ENCODE measurements at places on chromosomes 5 and 9. TPM values are rescaled to one million over a fixed set of nuclear protein-coding genes. Genes with fewer than 3 reads are reported as not detected.
A peak's percentile ranks its signal among the peaks of the same experiment; 100 is the strongest.

GRCh38 chr9:38066914-38067858 is 1.8 kb downstream of the SHB start:
- H3K36me3 ChIP-seq: no peaks in the 10 kb centered on the region
- no peaks in the 10 kb centered on the region for H3K27me3 ChIP-seq
- peak; percentile 18 for DNase-seq
- H3K4me3 ChIP-seq: peak overlapping the region; percentile 54

DNA sequence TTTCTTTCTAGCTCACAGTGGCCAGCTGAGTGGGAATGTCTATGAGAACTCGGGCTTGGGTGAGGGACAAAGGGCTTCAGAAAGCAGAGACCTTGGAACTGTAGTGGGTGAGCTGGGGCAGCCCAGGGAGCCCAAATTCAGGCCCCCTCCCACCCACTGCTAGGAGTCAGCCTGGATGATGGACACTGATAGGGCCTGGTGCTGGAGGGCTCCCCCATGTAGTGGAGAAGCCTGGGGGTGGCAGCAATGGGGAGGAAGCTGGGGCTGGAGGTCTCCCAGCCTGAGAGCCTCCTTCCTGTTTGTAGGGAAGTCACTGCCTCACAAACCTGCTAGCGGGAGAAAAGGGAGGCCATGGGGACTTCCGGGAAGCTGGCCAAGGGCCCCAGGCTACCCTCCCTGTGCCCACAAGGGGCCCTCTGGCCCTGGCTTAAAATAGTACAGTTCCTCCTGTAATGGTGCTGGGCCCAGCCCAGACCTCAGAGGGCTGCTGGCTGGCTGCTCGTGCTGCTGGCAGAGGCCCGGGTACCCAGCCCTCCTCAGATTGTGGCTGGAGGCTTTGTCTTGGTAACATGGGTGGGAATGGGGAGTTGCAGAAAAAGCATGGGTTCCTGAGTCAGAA is 6.3 kb upstream of the NR5A1 start:
- no peaks in the 10 kb centered on the region for H3K27me3 ChIP-seq
- DNase-seq: no peak
- H3K4me1 ChIP-seq: no peaks in the 10 kb centered on the region
- no peaks in the 10 kb centered on the region for H3K36me3 ChIP-seq

DNA sequence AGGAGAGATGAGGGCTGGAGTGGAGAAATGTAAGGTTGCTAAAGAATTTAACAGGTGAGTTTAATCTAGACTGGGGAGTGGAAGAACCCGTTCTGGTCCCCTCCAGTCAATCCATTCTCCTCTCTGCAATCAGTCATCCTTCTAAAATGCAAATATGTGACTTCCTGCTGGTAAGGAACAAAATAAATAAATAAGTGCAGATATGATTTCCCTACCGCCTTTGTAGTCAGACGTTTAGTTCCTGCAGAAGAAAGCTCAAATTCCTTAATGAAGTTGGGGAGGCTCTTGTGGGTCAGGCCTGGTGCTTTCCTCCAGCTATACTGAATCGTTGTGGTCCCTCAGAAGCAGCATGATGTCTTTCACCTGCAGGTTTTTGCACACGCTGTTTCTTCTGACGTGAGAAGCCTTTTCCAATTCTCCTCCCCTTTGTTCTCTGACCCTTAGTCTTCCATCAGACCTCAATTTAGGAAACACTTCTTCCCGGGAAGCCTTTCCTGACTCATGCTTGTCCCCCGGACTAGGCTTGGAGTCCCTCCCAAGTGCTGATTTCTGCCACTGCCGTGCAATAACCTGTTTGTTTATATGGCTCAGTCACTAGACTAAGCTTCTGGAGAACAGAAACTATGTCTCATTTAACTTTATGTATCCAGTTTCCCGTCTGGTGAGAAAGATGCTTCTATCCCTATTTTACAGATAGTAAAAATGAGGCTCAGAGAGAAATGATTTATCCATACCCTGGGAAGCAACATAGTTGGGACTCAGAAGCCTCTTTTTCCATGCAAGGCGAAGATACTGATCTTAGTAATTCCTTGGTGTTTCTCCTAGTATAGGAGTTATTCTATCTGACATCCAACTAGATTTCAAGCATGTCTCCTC is 1.3 kb downstream of the ATP6V1G1 start:
- peak overlapping the region; percentile 94 for H3K4me3 ChIP-seq
- peak overlapping the region; percentile 99 for H3K27ac ChIP-seq
- peaks cover 11% of the 10 kb centered on the region for H3K36me3 ChIP-seq
- DNase-seq: no peak
- peaks cover 45% of the 10 kb centered on the region for H3K4me1 ChIP-seq

DNA sequence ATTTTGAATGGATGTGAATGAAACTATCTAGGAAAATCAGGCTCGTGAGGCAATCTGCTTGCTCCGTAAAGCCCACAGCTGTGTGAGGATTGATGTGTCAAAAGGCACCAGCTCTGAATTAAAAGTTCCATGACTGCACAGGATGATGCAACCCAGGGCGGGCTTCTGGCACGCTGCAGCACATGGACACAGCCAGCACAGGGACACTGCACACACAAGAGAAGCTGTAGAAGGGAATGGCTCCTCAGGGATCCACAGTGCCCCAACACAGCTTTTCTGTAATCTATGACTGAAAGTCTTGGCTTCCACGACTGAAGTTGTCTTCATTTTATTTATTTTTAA is 151.0 kb downstream of the GCNT1 start:
- H3K36me3 ChIP-seq: no peaks in the 10 kb centered on the region
- H3K4me3 ChIP-seq: no peak overlapping the region
- no peak for DNase-seq

- no peak for DNase-seq
- no peaks in the 10 kb centered on the region for H3K4me1 ChIP-seq
- no peak overlapping the region for H3K27ac ChIP-seq
- H3K27me3 ChIP-seq: no peaks in the 10 kb centered on the region
- no peaks in the 10 kb centered on the region for H3K36me3 ChIP-seq
- H3K4me3 ChIP-seq: no peak overlapping the region
These were observed 1499.6 kb downstream of the EFNA5 start for GRCh38 chr5:106171132-106171531.

- H3K27ac ChIP-seq: no peak overlapping the region
- DNase-seq: no peak
- peaks cover 6% of the 10 kb centered on the region for H3K27me3 ChIP-seq
- no peaks in the 10 kb centered on the region for H3K4me1 ChIP-seq
These were observed 5.8 kb downstream of the LMX1B start for GRCh38 chr9:126619361-126620135.

GRCh38 chr9:93684806-93685543 is 108.6 kb downstream of the PHF2 start:
- no peaks in the 10 kb centered on the region for H3K4me1 ChIP-seq
- H3K36me3 ChIP-seq: no peaks in the 10 kb centered on the region
- H3K27me3 ChIP-seq: no peaks in the 10 kb centered on the region
- no peak overlapping the region for H3K27ac ChIP-seq
- no peak for DNase-seq

- no peaks in the 10 kb centered on the region for H3K27me3 ChIP-seq
- no peak for DNase-seq
- no peak overlapping the region for H3K27ac ChIP-seq
- H3K36me3 ChIP-seq: no peaks in the 10 kb centered on the region
- H3K4me1 ChIP-seq: no peaks in the 10 kb centered on the region
These were observed 1.4 kb upstream of the KIF12 start for GRCh38 chr9:114100536-114100935.

DNA sequence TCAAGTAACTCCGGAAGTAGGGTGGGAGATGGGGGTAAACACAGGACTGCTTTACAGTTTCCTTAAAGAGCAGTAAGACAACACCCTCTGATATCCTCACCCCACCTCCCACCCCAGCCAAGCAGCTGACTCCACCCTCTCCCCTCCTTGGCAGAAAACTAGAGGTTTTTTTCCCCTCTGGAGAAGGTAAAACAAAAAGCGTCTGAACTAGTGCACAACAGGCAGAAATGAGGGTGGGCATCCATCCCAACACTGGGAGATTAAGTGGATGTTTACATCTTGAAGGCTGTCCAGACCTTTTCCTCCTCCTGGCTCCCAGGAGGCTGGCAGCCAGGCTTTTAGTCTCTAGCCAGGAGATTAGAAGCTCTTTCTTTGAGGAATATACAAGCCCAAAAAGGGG is 13.9 kb upstream of the CTNNAL1 start:
- no peak overlapping the region for H3K27ac ChIP-seq
- no peak overlapping the region for H3K4me3 ChIP-seq
- H3K27me3 ChIP-seq: no peaks in the 10 kb centered on the region
- H3K36me3 ChIP-seq: peaks cover 13% of the 10 kb centered on the region
- no peaks in the 10 kb centered on the region for H3K4me1 ChIP-seq

DNA sequence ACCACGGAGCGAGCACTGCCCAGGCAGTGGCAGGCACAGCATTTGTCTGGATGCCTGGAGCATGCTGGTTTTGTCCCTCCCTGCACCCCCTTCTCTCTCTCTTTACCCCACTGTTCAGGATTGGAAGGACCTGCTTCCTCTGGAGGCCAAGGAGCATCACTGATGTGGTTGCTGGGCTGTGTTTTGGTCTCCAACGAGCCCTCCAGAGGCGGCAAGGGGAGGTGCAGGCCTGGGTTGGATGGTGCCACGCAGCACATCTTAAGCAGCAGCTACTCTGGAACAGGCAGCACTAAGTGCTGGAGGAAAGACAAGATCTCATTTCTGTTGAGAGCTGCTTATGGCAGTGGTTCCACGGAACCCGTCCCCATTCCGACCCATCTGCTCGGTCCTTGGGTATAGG is 139.6 kb downstream of the CMYA5 start:
- no peaks in the 10 kb centered on the region for H3K27me3 ChIP-seq
- H3K4me3 ChIP-seq: no peak overlapping the region
- no peak for DNase-seq
- H3K36me3 ChIP-seq: no peaks in the 10 kb centered on the region
- no peak overlapping the region for H3K27ac ChIP-seq

DNA sequence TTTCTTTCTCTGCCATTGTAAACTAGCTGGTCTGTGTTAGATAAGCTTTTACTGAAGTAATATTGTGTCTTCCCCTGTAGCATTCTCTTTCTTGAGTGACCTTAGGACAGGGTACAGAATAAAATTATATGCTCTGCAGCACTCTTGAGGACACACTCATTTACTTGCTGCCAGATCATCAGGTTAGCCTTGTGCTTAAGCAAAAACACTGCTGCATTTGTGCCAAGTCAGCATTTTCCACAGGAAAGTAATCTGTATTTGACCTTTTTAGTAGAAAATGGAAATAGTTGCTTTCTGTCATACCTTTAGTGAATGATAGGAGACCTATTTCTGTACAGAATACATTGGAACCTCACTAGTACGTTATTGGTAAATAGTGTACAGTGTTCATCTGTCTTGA is 54.2 kb downstream of the LMNB1 start:
- H3K4me3 ChIP-seq: no peak overlapping the region
- no peak for DNase-seq
- peaks cover 53% of the 10 kb centered on the region for H3K36me3 ChIP-seq
- no peak overlapping the region for H3K27ac ChIP-seq

DNA sequence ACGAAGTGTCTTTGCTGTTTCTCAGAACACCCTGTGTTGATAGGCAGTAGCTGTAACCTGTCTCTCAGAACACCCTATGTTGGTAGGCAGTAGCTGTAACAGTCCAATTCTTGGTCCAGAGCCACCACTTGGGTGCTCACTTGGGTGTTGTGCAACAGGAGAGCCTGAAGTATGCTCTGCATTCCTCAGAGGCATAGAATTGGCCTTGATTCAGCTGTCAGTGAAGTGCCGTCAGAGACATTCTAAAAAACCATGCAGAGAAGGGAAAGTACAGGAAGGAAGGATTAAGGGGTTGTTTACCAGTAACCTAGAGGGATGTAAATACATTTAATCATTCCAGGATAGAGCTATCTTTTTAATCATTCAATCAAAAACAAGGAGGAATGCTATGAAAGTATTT is 231.2 kb downstream of the ARRDC3 start:
- no peak overlapping the region for H3K4me3 ChIP-seq
- H3K27ac ChIP-seq: no peak overlapping the region
- no peak for DNase-seq

DNA sequence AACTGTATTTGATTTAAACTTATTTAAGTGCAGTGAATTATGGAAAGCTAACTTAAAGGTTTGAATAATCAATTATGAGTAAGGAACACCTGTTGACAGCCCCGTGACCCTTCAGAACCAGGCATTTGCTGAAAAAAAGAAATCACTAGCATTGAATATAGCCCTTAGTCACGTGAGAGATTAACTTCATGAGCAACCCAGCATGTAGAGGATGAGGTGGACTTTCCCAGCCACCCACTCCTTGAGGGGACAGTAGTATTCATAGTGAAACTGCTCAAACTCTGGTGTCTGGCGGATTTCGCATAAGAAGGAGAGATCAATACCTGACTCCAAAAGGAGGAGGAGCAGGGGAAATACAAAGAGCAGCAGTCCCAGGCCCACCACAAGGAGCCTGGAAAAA is 184.8 kb upstream of the RASEF start:
- no peaks in the 10 kb centered on the region for H3K4me1 ChIP-seq
- no peak overlapping the region for H3K27ac ChIP-seq
- H3K36me3 ChIP-seq: no peaks in the 10 kb centered on the region
- H3K4me3 ChIP-seq: no peak overlapping the region

DNA sequence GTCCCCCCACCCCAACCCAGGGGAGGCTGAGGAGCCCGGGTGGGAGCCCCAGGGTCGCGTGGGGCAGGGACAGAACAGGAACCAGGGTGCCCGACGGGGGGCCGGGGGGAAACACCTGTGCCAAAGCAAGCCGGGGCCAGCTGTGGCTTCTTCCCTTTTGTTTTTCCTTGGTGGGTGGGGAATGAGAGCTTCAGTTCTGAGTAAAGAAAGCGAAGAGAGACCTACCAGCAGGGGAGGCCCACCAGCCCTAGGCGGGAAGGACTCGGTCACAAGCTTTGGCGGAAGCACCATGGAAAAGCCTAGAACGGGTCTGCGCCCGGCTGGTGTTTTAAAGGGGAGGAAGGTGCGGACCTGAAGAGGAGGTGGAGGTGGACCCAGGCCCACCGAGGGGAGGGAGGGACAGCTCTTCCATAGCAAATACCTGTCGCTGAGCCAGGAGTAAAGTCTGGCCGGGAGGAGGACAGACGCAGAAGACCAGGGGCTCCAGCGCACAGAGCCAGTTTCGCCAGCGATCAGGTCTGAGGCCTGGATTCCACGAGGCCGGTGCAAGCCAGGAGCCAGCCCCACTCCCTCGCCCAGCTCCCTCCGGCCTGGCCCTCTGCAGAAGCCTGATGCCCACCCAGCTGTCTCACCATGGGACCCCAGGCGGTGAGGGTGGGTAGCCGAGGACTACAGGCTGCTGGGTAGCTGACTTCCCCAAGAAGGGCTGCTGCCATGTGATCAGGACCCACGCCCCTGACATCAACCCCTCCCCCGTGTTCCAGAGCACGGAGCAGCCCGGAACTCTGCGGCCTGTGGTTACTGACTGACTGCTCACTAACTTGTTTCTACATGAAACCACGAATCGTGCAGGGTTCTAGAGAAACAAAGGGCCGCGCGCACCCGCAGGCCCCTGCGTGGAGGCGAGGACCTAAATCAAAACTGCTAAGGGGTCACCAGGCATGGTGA is 849 bp upstream of the MGAT1 start:
- H3K36me3 ChIP-seq: peaks cover 18% of the 10 kb centered on the region
- H3K27ac ChIP-seq: peak overlapping the region; percentile 96
- H3K4me3 ChIP-seq: peak overlapping the region; percentile 77
- DNase-seq: peak; percentile 83

The DRD1 gene
- not detected for total RNA-seq

The LECT2 gene
- not detected for total RNA-seq

The CDC20B gene
- not detected for total RNA-seq

The PCDHGA2 gene
- total RNA-seq: 0.10 TPM

The ARHGEF28 gene
- not detected for total RNA-seq

The LCN9 gene
- total RNA-seq: not detected

The SLC6A18 gene
- total RNA-seq: not detected

The CDH12 gene
- total RNA-seq: not detected

The AMBP gene
- not detected for total RNA-seq

The FOXD4L4 gene
- total RNA-seq: 0.27 TPM

The ITGA2 gene
- total RNA-seq: 0.43 TPM

The JAKMIP2 gene
- total RNA-seq: 0.88 TPM

All from naive thymus-derived CD4-positive, alpha-beta T cell (primary cell).